Uterus (tissue), 4 donors: ENCODE measurements at places on chromosomes 6 and 20. TPM values are rescaled to one million over a fixed set of nuclear protein-coding genes. Genes with fewer than 3 reads are reported as not detected.

Gene SLA2
- not detected for total RNA-seq

Gene PGBD1
- 2.6 TPM for total RNA-seq

Gene EFHC1
- 20.2 TPM for total RNA-seq

Gene KIF25
- total RNA-seq: not detected

Gene COL11A2
- total RNA-seq: under 0.01 TPM

Gene MAPK13
- 3.4 TPM for total RNA-seq

Gene OR2H2
- total RNA-seq: not detected

Gene TDRD6
- total RNA-seq: 0.26 TPM

Gene BIRC7
- not detected for total RNA-seq

Gene TMC2
- not detected for total RNA-seq

Gene EFCAB8
- total RNA-seq: 1.4 TPM

Gene OTOR
- not detected for total RNA-seq

Gene NKAIN4
- not detected for total RNA-seq

Gene GNMT
- total RNA-seq: not detected

Gene PMEPA1
- total RNA-seq: 51.9 TPM

Gene HLA-DRB5
- total RNA-seq: 171 TPM

Gene SLC22A2
- not detected for total RNA-seq

Gene LY6G6C
- not detected for total RNA-seq

Gene GMEB2
- 13.4 TPM for total RNA-seq

Gene ZBTB46
- 62.8 TPM for total RNA-seq

Gene LAMA5
- total RNA-seq: 129 TPM

Gene DUSP15
- total RNA-seq: 1.6 TPM

Gene KCNK5
- total RNA-seq: 2.9 TPM

Gene WFDC12
- not detected for total RNA-seq

Gene TULP1
- total RNA-seq: 1.6 TPM

Gene MCCD1
- not detected for total RNA-seq

Gene EEF1E1
- total RNA-seq: 32.5 TPM

Gene ELOVL2
- 3.5 TPM for total RNA-seq

Gene ERVFRD-1
- total RNA-seq: 0.21 TPM

Gene TXNDC5
- total RNA-seq: 107 TPM

Gene ADGB
- not detected for total RNA-seq

Gene PHACTR3
- total RNA-seq: 0.26 TPM

Gene IMPG1
- not detected for total RNA-seq

Gene LPIN3
- 30.5 TPM for total RNA-seq

Gene CNBD2
- total RNA-seq: not detected

Gene SCRT2
- total RNA-seq: not detected

Gene TRIM31
- not detected for total RNA-seq

Gene MYL9
- 1,447 TPM for total RNA-seq

Gene BEND3
- 9.1 TPM for total RNA-seq

Gene ID4
- total RNA-seq: 147 TPM

Gene PRL
- not detected for total RNA-seq

Gene CEBPB
- total RNA-seq: 89.1 TPM

Gene BEND6
- 4.9 TPM for total RNA-seq

Gene COL9A1
- total RNA-seq: not detected

Gene NOX3
- not detected for total RNA-seq

Gene JPH2
- 72.0 TPM for total RNA-seq

Gene THBD
- 33.8 TPM for total RNA-seq

Gene RIPOR2
- total RNA-seq: 106 TPM

Gene PACRG
- 4.6 TPM for total RNA-seq
